ENCODE measurements at places on chromosomes 7 and 10.

DNA sequence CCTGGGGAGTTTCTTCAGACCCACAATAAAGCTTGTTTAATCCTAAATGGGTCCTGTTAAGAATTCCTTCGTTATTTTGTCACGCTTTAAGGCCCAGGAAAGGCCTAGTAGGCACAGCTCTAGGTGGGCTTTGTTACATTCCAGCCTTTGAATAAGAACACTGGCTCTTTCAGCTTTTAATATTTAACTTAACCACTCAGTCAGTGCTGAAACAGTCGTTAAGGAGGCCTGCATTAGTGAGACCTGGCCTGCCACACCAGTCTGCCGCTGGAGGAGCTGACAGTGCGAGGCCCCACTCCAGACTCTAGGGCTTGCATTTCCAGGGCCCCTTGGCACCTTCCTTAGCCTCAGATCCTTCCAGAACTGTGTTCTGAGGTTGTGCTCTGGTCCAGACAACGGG, 351.4 kb downstream of the GLRX3 start:
- H3K4me3 ChIP-seq, result no peak overlapping the region
- no peak for DNase-seq
- H3K27ac ChIP-seq, result no peak overlapping the region
- peaks cover 18% of the 10 kb centered on the region for H3K4me1 ChIP-seq

DNA sequence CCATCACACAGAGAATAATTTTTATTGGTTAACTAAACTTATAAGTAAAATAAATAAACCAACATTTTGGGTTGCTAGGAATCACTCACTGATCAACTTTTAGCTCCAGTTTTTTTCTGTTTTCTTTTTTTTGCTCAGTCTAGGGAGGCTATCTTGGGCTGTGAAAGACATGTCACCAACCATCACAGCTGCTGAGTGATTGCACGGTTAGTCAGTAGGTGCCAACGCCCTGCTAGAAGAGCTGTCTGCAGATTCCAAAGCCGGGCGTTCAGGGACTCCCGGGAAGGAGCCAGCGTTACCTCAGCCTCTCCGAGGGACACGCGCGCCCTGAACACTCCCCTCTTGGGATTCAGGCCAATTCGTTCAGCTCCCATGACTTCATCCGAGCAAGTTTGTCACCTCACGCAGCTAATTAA, 604 bp upstream of the STAM start:
- peak overlapping the region; percentile 97 for H3K4me3 ChIP-seq
- peaks cover 4% of the 10 kb centered on the region for H3K36me3 ChIP-seq
- peaks cover 23% of the 10 kb centered on the region for H3K4me1 ChIP-seq
- H3K27me3 ChIP-seq, result no peaks in the 10 kb centered on the region
- H3K27ac ChIP-seq, result peak overlapping the region; percentile 100
- DNase-seq, result no peak

GRCh38 chr10:92891885-92892690, 43.8 kb downstream of the EXOC6 start:
- DNase-seq, result no peak
- H3K4me1 ChIP-seq, result peaks cover 5% of the 10 kb centered on the region
- no peaks in the 10 kb centered on the region for H3K27me3 ChIP-seq

- no peaks in the 10 kb centered on the region for H3K27me3 ChIP-seq
- no peak for DNase-seq
- H3K4me3 ChIP-seq, result no peak overlapping the region
- H3K27ac ChIP-seq, result no peak overlapping the region
- no peaks in the 10 kb centered on the region for H3K36me3 ChIP-seq
Measured at GRCh38 chr10:22761569-22762220, 47.3 kb upstream of the PIP4K2A start.

- no peak overlapping the region for H3K27ac ChIP-seq
- H3K4me3 ChIP-seq, result no peak overlapping the region
- peaks cover 59% of the 10 kb centered on the region for H3K36me3 ChIP-seq
- no peaks in the 10 kb centered on the region for H3K4me1 ChIP-seq
Measured at GRCh38 chr7:107913851-107914250, 22.9 kb downstream of the DLD start.

DNA sequence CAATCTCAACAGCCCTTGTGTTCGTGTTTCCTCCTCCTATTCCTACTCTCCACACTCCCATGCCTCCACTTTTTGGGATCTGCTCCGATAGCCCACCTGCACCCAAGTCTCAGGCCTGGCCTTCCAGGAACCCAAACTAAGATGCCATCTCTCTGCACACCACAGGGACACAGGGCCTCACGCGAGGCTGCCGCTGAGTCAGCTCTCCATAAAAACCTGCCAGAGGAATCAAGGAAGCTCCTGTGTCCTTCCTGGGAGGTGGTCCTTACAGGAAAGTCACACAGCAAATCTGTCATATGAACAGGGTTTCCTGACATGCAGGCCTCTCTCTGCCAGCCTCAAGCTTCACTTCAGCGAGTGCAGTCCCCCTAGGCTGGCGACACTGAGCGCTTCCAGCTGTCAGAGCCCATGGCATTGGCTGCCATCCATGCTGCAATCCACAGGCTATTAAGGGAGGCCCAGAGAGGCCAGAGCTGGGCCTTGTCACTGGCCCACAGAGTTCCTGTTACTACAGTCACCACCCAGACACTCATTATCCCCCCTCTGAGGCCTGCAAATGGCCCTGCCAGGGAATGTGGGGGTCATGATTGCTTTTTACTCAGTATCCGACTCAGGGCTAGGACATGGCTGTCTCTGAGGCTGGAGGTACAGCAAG, 151.4 kb downstream of the OAT start:
- no peak overlapping the region for H3K27ac ChIP-seq
- DNase-seq, result no peak
- H3K4me1 ChIP-seq, result peaks cover 8% of the 10 kb centered on the region

- peak overlapping the region; percentile 99 for H3K4me3 ChIP-seq
- H3K27me3 ChIP-seq, result peaks cover 11% of the 10 kb centered on the region
- H3K36me3 ChIP-seq, result peaks cover 15% of the 10 kb centered on the region
- peaks cover 38% of the 10 kb centered on the region for H3K4me1 ChIP-seq
Measured at GRCh38 chr7:92832534-92833023, 3.8 kb downstream of the CDK6 start.

GRCh38 chr10:85902051-85902450, 464.5 kb downstream of the GRID1 start:
- H3K27me3 ChIP-seq, result peaks cover 3% of the 10 kb centered on the region
- H3K4me1 ChIP-seq, result no peaks in the 10 kb centered on the region
- no peak overlapping the region for H3K27ac ChIP-seq
- H3K4me3 ChIP-seq, result no peak overlapping the region

DNA sequence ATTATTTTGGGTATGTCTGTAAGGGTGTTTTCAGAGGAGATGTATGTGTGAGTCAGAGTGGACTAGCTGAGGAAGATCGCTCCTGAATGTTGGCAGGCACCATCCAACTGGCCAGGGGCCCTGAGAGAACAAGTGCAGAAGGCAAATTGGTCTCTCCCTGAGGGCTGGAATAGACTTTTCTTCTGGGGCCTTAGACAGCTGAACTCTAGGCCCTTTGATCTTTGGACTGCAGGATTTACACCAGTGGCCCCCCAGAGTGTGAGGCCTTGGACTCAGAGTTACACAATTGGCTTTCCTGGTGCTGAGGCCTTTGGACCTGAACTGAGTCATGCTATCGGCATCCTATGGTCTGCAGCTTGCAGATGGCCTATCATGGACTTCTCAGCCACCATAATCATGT, 217.2 kb downstream of the REEP3 start:
- H3K36me3 ChIP-seq, result no peaks in the 10 kb centered on the region
- peaks cover 3% of the 10 kb centered on the region for H3K4me1 ChIP-seq
- H3K27me3 ChIP-seq, result peaks cover 6% of the 10 kb centered on the region
- H3K4me3 ChIP-seq, result no peak overlapping the region

GRCh38 chr7:96097835-96098234, 224.1 kb downstream of the SLC25A13 start:
- no peaks in the 10 kb centered on the region for H3K4me1 ChIP-seq
- no peak overlapping the region for H3K4me3 ChIP-seq
- no peak overlapping the region for H3K27ac ChIP-seq
- no peaks in the 10 kb centered on the region for H3K27me3 ChIP-seq

DNA sequence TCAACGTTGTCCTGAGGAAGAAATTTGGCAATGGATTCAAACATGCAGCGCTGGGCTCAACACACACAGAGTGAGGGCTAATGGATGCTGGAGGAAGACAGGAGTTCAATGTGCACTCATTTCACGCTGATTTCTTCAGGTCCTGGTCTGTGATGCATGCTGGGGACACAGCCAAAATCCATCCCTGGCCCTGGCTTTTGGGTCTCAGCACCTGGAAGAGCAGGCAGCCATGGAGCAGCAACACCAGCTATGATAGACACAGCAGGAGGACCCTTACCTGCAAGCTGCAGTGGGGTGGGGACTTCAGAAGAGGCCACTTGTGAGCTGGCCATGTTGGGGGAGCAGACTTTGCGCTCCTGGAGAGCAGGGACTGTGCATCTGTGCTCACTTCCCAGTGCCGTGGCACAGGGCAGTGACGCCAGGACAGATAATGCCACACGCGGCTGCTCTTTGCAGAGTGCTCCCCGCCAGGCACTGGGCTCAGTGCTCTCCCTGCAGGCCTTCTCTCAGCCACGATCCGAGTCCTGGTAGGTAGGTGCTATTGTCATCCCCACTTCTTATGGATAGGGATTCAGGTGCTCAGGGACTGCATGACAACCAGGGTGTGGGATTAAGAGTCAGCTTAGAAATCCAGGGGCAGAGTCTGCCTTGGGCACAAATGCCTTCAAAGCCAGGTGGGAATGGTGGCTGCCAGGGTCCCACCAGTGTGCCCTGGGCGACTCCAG, 138.8 kb upstream of the UNC5B start:
- H3K27me3 ChIP-seq, result peaks cover 12% of the 10 kb centered on the region
- no peaks in the 10 kb centered on the region for H3K36me3 ChIP-seq
- DNase-seq, result no peak
- no peak overlapping the region for H3K27ac ChIP-seq
- H3K4me3 ChIP-seq, result no peak overlapping the region

DNA sequence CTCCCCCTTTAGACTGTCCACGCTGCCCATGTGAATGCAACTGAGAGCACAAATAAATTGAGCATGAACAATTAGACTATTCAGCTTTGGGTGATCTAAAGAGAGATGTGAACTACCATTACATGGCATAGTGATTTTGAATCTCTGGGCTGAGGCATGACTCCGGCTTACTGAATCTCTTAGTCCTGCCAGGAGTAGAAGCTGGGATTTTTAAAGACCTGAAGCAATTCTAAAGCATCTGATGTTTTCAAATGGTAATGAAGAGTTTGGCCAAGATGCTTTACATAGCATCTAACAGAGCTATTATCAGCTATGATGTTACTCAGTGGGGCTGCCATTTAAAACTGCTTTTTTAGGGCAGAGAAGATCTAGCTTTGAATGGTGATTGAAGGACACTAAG, 1059.1 kb downstream of the SORCS3 start:
- peaks cover 9% of the 10 kb centered on the region for H3K4me1 ChIP-seq
- no peak overlapping the region for H3K4me3 ChIP-seq
- H3K36me3 ChIP-seq, result no peaks in the 10 kb centered on the region
- no peak overlapping the region for H3K27ac ChIP-seq

DNA sequence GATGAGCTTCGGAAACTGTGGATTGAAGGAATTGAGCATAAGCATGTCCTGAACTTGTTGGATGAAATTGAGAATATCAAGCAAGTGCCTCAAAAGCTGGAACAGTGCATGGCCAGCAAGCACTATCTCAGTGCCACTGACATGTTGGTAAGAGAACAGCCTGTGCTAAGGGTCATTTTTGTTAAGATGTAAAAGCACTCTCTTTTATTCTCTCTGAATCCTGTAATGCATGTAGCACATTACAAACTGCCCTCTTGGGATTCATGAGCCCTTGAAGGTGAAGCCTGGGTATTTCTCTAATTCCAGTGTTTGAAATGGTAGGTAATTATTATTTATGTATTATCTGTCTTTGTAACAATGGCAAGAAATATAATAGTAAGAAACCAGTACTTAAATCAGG, 36.1 kb downstream of the EXOC4 start:
- no peaks in the 10 kb centered on the region for H3K27me3 ChIP-seq
- DNase-seq, result no peak
- no peak overlapping the region for H3K4me3 ChIP-seq
- no peaks in the 10 kb centered on the region for H3K4me1 ChIP-seq

DNA sequence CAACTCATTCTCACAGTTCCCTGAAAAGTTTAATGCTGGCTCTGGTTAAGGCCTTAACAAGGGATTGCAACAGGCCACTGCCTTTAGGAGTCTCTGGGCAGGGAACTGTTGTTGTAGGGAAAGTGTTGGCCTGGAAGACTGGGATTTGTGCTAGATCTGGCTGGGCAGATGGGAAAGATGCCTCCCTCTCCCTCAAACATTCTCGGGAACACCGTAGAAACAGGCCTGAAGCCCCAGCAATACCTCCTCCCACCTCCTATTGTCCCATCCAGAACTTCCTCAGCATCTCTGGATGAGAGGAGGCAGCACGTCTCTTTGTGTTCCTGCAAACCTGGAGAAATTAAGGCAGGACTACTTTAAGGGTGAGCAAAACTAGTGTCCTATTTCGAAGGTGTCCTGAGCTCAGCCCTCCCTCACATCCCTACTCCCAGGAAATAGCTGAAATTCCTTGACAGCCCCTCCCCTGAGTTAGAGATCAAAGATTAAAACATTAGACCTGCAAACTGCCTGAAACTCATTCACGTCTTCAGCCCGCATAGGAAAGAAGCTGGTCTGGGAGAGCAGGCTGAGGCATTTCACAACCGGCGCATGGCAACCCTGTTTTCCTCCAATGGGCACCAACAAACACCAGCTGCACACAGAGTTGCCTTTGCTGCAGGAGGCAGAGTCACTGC, 10.9 kb upstream of the MAP3K8 start:
- peaks cover 30% of the 10 kb centered on the region for H3K4me1 ChIP-seq
- no peaks in the 10 kb centered on the region for H3K36me3 ChIP-seq
- peak; percentile 57 for DNase-seq

DNA sequence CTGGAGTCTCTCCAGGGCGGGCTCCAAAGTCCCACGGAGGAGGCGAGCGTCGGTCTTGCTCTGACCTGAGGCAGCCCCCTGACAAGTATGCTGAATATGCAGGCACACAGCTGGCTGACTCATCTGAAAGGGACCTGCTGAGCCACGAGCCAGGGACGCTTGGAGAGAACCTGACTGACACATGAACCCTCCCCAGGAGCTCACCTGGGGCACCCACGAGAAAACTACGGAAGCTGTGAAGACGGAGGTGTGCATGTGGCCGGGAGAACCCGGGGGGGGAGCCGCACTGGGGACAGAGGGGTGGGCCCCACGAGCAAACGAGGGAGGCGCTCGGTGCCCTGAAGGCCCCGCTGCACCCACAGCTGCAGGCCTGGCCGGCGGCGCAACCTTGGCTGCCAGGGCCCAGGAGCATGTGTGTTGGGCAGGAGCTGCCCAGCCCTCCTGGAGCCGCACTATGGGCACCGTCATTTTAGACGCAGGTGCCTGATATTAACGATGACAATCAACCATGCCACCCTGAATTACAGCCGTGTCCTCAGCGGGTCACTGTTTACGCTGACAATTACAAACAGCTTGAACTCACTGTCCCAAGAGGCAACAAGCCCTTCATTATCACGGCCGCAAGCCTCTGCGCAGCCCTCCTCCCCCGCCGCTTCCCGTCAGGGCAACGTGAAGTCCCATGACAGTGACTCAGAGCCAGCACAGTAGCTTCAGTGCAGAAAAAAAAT, 64.7 kb downstream of the DIP2C start:
- no peak for DNase-seq
- H3K36me3 ChIP-seq, result peaks cover 16% of the 10 kb centered on the region
